ENCODE measurements at places on chromosomes 2 and 18.

DNA sequence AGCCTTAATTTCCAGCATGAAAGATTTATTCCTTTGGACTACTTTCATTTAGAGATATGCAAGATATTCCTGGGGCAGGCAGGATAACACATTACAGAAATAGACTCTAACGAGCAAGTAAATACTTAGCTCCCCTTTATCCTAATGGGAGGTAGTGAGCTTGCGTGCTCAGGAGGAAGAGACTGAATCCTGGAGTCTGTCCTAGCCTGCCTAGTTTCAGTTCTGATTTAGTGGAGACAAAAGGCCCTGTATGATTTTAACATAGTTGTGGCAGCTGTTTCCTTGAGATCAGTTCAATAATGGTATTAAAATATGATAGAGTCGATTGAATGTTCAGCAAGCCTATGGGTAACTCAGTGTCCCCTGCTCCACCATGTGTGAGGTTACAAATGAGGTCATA lies 109.5 kb downstream of the FMNL2 start:
- no peak for DNase-seq

DNA sequence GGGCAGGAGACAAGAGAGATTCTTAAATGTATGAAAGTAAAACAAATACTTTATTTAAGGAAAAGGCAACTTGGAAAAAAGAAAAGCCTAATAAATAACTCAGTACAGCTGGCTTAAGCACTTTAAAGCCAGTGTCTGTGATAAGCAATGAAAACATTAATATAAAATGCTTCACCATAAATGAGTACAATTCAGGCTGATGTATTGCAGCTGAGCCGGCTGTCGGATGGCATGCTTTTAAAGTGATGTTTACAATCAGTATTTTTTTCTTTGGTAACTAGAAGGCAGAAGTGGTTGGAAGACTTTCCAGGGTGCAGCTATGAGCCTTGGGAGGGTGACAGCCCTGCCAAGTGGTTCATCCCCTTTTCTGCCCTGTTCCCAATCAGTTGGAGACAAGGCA lies 58.7 kb upstream of the CELF4 start:
- DNase-seq, result no peak

- peak; percentile 67 for DNase-seq
These were observed 15.0 kb upstream of the ELOA2 start for GRCh38 chr18:47050468-47050867.

GRCh38 chr2:236613612-236614011 lies 44.0 kb downstream of the ACKR3 start:
- DNase-seq, result no peak

DNA sequence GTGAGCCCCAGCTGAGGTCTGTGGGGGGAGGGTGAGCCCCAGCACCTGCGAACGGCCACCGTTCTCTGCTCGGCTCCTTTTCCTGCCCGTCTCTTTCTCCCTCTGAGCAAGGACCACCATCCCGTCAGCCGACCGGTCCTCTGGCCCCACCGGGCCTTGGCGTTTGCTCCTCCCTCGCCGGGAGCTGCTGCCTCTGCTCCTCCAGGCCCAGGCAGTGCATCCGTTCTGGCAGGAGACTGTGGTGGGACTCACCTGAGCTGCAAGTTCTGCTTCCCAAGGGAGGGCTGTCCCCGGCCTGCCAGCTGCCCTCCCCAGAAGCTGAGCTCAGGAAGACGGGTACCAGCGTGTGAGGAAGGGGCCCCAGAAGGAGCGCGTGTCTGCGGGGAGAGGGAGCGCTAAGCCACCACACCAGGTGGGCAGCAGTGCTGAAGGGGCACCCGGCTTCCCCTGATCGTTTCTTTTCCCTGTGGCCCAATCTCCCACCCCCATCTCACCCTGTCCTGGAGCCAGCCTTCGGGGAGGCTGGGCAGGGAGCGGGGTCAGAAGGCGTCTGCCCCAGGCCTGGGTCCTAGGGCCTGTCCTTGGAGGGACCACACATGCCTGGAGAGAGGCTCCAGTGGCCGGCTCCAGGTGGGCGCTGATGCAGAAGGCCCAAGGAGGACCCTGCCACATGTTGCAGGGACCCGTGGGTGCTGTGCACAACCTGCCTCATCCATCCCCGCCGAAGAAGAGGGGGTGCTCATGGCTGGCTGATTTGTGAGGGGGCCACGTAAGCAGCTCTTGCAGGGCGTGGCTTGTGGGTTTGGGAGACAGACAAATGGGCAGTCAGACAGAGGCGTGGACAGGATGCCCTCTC lies 2.5 kb upstream of the RTP5 start:
- DNase-seq, result no peak

DNA sequence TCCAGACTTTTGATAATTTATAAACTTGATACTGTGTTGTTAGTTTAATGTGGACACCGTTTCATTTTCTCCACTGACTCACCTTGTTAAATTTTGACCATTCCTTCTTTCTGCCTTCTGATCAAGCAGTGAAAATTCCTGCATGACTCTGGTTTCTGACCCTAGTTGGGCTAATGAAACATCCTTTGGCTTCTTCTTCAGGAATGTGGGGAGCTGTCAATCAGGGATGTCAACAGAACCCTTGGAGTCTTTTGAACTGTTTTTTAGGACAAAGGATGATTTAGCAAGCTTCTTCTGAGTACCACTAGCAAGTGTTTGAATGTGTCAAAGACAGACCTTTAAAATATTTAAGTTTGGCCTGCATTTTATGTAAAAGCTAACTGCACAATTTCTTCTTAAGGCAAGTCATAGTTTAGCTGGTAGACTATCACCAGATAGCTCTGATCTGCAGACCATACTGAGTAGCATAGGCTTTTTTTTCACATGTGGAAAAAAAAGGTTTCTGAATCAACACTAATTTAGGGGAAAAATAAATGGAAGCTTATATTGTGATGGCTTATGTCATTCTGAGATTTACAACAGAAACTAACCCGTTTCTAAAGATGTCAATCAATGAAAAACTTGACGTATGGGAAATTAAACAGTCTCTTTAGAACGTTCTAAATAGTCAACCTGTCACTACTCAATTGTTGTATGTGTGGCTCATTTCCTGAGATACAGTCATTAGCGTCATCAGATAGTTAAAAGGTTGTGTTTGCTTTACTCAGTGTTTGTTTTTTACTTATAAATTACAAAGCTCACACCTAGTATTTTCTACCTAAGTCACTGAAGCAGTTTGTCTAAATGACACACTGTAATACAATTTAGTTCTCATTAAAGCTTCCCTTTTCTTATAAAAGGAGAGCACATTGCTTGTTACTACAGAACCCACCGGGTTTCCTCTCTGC lies 311.4 kb downstream of the PTPRM start:
- no peak for DNase-seq

DNA sequence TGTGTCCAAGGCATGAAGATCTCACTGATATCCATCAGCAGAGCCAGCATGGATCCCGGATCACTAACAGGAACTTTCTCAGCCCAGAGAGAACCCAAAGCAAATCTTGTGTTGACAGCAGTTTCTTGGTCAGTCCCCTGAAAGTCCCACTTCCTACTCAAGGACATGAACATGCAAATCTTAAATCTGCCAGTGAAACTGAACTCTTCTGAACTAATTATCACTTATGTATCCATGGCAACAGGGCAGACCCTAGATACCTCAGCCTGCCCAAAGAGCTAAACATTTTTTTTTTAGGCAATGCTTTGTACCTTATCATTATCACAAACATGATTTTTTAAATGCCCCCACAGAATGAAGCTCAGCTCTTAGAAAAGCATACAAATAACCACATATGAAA lies 127.8 kb upstream of the DDX18 start:
- no peak for DNase-seq

DNA sequence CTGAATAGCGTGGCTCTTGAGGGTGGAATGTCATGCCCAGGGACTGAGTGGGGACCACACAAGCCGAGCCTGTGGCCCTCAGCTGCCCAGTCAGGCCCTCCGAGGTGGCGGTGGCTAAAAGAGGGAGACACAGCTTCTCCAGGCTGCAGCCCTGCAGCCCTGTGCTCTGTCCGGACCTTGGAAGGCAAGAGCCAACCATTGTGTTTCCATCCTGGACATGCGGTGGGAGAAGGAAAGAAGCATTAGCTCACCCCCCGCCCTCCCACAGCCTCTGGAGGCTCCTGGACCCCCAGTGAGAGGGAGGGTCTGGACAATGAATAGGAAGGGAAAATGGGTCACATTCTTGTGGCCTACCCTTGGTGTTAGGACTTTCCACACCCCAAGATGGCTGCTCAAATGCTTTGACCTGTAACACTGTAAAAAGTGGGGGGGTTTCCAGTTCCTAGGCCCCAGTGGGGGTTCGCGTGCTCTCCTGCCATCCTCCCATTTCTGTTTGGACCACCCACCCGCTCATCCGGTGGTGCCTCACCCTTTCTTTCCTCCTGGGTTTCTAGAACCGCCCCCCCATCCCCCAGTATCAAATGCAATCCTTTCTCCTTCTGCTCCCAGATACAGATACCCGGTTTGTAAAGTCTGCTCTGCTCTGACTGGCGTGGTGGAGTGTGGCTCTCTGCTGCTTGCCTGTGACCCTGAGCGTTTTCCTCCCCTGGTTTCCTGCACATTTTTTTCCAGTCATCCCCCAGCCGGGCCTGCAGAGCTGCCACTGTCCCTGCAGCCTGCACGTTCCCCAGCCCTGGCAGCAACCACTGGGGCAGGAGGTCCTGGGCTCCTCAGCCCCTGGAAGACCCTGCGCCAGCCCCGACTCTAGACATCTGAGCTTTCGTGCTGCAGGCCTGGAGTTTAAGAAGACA lies 36.3 kb upstream of the SMAD7 start:
- DNase-seq, result no peak

DNA sequence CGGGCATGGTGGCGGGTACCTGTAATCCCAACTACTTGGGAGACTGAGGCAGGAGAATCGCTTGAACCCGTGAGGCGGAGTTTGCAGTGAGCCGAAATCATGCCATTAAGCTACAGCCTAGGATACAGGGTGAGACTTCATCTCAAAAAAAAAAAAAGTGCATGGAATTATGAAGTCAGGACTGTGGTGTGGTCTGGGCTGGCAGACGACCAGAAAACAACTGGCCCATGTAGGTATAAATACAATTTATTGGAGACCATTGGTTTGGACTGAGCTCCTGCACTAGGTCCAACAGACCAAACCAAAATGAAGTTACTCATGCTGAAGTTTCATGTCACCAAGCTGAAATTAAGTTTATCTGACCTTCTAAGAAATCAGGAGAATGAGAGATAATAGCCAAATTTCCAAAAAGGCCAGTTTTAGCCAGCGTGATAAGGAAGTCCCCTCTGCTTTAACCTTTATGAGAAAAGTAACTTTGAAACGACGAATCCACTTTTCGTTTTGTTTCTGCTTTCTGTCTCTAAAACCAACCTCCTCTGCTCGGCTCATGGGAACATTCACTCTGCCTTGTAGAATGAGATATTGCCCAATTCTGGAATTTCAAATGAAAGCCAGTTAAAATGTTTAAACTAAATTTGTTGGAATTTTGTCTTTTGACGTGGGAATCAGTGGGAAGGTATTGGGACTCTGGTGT lies 17.7 kb upstream of the RAB10 start:
- no peak for DNase-seq

DNA sequence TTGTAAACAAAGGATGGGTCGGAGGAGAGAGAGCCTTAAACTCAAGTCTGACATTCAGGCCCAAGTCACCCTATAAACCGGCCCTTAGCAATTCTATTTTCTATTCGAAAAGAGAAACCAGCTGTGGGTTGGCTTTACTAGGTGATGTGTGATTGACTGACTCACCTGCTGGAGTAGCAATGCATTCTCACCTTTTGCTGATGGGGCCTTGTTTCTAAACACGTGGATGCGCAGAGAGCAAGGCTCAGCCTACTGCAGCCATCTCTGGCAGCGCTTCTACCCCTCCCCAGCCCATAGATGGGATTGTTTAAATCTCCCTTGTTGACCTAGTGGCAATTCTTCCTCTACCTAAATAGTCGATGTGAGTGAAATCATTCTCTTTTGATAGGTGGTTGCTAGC lies 138.5 kb downstream of the MEIS1 start:
- DNase-seq, result no peak

DNA sequence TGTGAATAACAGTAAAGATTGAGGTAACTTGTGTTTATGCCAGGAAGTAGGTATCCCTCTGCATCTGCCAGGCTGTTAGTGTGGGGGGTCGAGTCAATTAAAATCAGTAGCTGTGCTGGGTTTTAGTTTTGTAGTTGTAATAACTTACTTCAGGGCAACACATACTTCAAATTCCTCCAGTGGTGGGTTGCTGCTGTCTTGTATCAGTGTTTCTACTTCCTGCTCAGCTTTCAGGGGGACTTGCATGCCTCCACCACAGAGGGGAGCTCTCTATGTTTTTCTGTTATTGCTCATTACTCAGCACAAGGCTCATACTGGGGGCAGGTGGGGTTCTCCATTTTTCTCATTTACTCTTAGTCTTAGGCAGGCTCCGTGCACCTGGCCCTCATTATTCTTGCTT lies 136.8 kb downstream of the CAPN13 start:
- no peak for DNase-seq

- no peak for DNase-seq
These were observed 54.1 kb downstream of the VIL1 start for GRCh38 chr2:218472988-218473387.

DNA sequence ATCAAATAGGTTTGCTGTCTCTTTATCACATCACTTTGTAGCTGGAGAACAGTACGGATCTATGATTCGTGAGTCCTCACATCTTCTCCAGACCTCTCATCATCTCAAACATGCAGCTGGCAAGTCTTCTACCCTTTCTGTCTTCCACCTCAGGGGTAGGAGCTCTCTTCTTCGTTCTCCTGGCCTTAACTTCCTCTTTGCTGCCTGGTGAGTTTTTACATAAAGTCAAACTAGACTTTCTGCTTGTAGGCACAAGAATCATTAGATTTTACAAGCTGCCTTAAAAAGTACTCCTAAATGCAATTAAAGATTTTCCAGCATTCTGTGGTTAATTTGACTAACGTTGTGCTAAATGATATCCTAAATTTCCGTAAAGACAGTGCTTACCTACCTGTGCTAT lies 43.7 kb upstream of the TANK start:
- DNase-seq, result no peak

GRCh38 chr18:75810961-75811551 lies 383.6 kb upstream of the SMIM21 start:
- peak; percentile 52 for DNase-seq

GRCh38 chr2:105588581-105588980 lies 156.1 kb upstream of the NCK2 start:
- no peak for DNase-seq

DNA sequence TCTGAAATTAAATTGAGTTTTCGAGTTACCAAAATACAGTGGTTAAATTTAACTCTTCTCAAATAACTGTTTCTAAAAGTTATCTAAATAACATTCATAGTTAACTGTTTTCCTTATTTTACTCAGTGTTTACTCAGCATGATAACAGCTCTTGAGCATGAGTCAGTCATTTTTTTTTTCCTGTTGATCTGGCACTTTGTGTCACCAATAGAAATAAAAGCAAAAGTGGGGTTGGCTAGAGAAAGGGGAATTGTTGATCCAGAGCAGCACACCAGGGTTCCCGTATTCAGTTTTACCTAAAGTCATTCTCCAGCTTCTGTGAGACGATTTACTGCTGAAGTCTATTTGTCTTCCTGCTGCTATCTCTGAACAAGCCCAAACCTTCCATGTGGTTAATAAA lies 851.6 kb downstream of the DCC start:
- DNase-seq, result no peak

DNA sequence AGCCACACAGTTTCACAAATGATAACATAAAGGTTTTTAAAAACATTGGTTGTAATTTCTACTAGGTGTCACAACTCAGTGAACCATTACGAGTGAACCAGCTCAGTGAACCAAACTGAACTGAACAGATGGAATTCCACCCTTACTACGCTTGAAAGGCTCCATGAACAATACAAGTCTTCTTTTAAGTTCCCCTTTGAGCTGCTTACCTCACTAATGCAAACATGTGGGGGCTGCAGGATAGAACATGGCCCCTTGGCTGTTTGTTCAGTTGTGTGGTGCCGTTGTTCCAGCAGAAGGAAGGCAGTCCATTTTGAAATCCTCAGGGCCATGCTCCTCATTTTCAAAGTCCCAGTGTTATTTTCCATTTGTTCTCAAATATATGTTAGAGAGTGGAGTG lies 30.7 kb upstream of the KLHL14 start:
- no peak for DNase-seq
